ENCODE measurements at places on chromosomes 5 and 9.

GRCh38 chr5:155274484-155274883 lies 260.9 kb downstream of the KIF4B start:
- DNase-seq, result no peak

DNA sequence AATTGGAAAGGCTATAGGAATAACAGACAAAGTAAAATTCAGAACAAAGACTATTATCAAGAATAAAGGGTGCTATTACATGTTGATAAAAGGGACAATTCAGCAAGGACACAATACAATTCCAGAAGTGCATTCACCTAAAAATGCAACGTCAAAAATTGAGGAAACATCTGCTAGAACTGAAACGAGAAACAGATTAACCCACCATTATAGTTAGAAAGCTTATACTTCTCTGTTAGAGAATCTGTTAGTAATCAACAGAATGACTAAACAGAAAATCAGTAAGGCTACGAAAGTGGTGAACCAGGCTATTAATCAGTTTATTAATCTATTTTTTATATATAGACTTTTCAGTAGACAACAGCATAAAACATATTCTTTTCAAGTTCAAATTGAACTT lies 14.8 kb downstream of the FCN1 start:
- DNase-seq, result no peak

DNA sequence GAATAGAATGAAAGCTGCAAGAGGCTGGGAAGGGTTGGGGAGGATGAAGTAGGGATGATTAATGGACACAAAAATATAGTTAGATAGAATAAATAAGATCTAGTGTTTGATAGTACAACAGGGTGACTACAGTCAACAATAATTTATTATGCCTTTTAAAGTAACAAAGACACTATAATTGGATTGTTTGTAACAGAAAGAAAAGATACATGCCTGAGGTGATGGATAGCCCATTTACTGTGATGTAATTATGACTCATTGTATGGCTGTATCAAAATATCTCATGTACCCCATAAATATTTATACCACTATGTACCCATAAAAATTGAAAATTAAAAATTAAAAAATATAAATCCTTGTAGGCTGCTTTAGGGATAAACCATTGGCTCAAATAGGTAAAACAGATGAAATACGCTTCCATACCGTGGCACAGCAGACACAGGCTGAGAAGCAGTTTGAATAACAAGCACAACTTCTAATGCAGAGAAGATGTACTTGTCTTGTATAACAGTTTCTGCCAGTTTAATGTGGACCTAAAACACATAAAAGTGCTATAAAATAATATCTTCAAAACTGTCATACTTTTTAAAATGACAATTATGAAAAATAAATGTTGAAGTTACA lies 34.9 kb downstream of the APBA1 start:
- DNase-seq, result no peak

DNA sequence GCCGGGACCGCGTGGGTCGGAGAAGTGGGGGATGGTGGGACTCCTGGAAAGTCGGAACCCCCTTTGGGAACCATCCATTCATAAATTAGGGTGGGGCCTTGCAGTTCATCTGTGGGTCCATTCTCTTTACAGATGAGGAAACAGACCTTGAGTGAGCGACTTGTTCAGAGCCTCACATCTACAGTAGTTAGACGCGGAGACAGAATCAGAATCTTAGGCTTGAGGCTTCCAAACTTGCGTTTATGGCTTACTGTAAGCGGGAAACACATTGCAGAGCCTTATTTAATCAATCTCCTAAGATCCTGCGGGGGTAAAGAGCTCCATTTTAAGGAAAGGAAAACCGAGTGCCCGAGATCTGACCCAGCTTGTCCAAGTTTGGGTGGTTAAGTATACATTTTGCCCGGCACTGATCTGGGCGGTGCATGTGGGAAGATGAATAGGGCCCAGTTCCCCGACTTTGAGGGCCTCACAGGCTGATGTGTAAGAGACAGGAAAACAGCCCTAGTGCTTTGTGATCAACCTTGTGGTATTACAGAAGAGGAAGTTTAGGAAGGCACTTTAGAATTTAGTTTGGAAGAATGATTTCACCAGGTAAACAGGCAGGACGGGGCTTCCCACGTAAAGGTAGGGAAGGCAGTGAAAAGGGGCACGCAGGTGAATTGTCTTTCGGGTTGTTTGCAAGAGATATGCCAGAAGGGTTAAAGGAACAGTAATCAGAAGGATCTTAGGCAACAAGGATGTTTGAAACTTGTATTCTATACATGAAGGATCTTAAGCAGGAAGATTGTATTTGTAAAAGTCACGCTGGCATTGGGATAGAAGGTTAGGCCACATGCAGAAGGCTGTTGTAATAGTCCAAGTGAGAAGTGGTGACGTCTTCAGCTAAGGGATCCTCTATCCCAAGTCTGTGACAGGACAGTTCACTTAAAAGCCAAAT lies 744 bp downstream of the TARS1 start:
- no peak for DNase-seq

DNA sequence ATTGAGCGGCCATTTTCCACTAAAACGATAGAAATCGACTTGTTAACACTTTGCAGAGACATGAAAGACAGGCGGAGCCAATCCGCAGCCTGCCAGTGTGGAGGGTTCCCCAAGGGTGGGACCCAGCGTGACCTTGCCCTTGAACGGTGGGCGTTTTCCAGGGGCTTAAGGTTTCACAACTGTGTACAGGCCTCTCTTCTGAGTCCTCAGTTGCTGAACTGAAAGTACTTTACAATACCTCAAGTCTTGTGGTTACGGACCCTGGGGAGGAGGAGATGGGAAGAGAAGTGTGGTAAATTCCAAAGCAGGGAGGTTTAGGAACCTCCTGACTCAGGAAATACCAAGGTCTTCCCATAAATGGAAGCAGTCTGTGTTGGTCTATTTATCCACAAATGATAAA lies 68.2 kb upstream of the CKMT2 start:
- DNase-seq, result no peak

DNA sequence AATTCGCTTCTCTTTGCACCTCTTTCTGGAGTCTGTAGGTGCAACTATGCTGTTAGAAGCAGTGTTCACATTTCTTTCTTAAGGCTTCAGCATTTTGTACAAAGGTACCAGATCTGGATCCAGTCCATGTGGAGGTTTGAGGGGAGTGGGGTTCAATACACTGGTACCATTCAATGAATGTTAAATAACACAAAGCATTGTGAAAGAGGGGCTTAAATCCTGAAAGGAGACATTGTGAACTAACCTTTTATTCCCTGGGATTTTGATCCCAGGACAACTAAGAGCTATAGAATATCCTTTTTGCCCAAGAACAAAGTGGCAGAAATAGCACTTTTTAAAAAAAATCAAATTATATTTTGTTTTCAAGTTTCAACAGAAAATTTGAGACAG lies 107.7 kb upstream of the VCAN start:
- no peak for DNase-seq

- DNase-seq, result no peak
Measured at GRCh38 chr5:95027151-95027721, 257.7 kb downstream of the MCTP1 start.

DNA sequence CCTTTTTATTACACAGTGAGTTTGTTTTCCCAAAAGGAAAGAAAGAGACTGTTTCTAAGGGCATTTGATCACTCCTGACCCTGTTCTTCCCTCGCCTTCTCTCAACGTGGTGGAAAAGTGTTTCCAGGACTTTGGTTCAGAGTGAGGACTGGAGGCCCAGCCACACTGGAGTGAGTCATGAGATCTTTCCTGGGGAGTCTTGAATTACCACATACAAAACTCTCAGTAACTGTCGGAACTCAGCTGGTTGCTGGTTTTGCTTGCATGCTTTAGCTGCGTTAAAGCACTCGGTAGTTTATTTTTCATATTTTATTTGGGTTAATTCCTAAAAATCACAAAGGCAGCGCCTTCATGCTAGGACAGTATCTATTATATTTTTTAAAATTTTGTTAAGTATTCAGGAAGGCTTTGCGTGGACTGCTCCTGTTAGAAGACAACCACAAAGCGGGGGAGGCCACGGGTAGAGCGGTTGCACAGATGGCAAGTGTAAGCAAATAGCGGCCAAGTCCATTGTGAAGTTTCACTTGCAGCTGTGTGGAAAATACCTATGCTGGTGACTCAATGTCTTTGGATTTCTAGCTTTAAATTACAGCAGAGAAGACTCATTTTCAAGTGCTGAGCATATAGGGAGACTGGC lies 77.7 kb downstream of the ARSB start:
- DNase-seq, result no peak

GRCh38 chr5:127571314-127572131 lies 54.1 kb downstream of the PRRC1 start:
- DNase-seq, result no peak

- DNase-seq, result no peak
Measured at GRCh38 chr9:1460143-1460769, 410.1 kb downstream of the DMRT2 start.

- no peak for DNase-seq
Measured at GRCh38 chr5:80958616-80959015, 1.5 kb upstream of the RASGRF2 start.

DNA sequence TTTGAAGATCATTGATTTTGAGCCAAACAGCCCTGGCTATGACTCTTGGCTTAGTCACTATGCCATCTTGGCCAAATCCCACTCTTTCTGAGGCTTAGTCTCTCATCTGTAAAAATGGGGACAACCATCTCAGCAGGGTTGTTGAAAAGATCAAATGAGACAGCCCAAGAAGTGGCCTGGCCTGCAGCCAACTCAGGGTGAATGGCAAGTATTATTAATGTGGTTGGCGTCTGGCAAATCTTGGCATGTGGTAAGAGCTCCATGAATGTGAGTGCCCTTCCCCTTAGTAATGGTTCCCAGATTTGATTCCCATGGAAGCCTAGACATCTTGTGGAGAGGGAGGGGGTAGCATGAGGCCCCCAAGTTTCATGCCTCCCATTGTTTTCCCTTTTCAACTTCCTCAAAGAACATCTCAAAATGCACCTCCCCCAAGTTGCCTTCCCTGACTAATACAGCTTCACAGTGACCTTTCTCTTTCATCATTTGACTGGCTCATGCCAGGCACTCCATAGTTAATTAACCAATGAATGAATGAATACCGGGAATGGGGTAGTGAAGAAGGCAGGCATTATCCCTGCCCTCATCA lies 11.8 kb upstream of the TGFBI start:
- DNase-seq, result no peak

GRCh38 chr5:170151097-170151831 lies 45.6 kb downstream of the FOXI1 start:
- DNase-seq, result no peak

- no peak for DNase-seq
Measured at GRCh38 chr5:57174890-57175510, 1.1 kb downstream of the GPBP1 start.

GRCh38 chr9:14661421-14662059 lies 31.7 kb downstream of the ZDHHC21 start:
- no peak for DNase-seq

DNA sequence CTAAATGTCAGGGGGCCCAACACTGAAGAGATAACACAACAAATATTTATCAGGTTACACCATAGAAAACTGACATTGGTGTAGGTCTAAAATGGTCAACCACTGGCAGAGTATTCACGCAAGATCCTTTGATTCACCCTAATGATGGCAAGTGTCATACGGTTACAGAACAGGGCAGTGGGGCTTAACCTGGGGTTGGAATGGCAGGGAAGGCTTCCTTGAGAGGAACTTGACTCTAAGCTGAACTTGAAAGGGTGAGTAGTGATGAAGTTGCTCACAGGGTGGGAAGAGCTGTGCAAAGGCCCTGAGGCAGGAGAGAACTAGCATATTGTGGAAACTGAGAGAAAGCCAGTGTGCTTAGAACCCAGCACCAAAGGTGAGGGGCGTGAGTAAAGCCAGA lies 97.1 kb upstream of the MVB12B start:
- no peak for DNase-seq

GRCh38 chr9:112911736-112912135 lies 21.1 kb upstream of the SLC46A2 start:
- DNase-seq, result no peak

DNA sequence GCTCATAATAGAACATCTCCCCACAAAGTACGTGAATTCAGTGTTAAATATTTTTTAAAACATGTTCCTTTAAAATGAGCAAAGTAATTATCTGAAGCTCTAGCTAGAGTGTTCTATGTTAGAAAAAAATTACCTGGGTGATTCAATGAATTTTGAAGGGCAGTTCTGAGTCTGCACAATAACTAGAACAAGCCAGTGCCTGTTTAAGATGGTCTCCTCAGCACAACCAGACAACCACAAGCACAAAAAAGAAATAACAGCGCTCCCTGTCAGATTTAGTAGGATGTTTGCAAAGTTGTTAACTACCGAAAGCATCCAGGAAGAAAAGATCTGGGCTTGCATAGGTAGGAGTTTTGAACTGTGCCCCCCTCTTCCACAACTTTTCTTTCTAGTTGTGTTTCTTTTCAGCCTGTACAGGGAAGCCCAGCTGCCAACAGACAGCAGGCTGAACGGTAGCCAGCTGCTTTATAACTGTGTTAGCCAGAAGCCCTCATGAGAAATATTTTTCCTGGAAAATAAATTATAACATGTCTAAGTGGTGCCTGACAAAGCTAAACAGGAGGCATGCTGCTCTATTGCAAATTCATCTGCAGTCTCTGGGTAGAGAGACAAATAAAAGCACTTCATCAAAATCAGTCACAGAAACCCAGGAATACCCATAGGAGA lies 1026.9 kb downstream of the MAT2B start:
- DNase-seq, result no peak

- DNase-seq, result no peak
Measured at GRCh38 chr9:76911971-76912370, 6.1 kb upstream of the PRUNE2 start.

DNA sequence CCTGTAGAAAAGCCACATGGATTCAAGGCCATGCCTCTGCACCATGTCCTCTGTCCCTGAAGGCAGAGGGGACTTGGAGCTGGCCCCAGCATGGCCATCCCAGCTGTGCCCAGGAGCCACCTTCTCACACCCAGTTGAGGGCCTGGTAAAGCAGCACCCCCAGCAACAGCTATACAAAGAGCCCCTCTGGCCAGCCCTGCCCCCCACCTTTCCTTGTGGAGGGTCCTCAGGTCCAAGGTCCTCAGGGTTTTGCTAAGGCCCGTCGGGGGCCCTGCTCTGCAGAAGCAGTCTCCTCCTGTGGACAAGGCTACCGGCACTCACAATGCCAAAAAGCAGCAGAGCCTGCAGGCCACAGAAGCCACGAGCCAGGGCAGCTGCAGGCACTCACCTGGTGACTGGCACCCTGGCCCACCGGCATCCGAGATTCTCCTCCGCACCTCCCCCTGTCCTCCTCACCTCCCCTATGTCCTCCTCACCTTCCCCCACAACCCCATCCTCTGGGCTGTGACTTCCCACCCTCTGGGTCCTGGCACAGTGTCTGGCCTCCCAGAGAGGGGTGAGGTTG lies 39.9 kb upstream of the LPCAT1 start:
- DNase-seq, result no peak

DNA sequence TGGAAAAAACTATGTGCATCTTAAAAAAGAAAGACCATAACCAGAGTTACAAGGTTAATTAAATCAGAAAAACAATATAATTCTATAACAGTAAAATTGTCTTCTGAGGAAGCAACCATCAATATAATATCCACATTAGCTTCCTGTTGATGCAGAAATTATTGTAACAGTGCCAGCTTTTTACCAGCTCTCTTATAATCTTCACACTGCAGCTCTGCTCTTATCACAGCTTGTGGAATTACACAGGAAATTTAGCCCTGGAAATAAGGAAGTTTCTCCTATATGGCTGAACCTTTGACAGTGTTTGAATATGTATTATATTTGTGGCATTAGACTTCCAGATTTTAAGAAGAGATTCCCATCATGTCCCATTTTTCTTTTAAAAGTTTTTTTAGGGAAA lies 49.1 kb upstream of the TEK start:
- DNase-seq, result no peak

GRCh38 chr5:139188558-139189270 lies 9.5 kb downstream of the SIL1 start:
- no peak for DNase-seq

Data from activated naive CD4-positive, alpha-beta T cell (primary cell).